OCI-M1 (cell line): ENCODE measurements at places on chromosomes 3 and 15.

DNA sequence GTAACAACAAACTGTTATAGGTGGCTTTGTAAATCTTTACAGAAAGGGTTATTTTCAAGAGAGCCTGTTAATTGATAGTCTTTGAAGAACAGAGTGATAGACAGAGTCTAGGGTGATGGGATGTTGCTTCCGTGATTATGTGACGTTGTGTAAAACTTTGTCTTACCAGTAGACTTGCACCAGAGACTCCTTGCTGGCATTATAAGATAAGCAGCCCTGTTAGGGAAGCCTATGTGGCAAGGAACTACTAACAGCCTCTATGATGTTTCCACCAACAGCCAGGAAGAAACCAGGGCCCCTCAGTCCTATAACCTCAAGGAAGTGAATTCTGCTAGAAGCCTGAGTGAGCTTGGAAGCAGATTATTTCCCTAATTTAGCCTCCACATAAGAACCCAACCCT is 18.9 kb downstream of the STT3B start:
- DNase-seq, result no peak

- DNase-seq, result peak; percentile 31
These were observed 55.1 kb downstream of the MBNL1 start for GRCh38 chr3:152323834-152324233.

GRCh38 chr3:41131224-41131623 is 68.1 kb upstream of the CTNNB1 start:
- no peak for DNase-seq

- DNase-seq, result no peak
These were observed 3.9 kb downstream of the ZDHHC19 start for GRCh38 chr3:196207159-196207832.

DNA sequence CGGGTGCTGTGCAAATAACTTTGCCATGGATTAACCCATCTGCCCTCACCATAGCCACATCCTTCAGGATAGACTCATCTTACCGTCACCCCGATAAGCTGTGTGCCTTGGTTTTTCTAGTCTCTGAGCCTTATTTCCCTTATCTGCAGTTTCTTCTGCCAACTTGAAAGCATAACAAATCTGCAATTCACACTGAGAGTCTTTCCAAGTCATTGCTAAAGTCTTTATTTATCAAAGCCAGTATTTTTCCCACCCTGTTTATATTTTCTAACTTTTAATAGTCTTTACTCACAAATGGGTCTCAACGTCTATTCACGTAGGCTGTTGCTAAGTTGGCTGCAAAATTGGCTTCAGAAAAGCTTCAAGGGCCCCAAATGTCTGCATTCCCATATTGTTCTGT is 61.6 kb upstream of the SUCLG2 start:
- no peak for DNase-seq

- DNase-seq, result peak; percentile 2
These were observed 172.4 kb upstream of the IQSEC1 start for GRCh38 chr3:13245615-13245978.

DNA sequence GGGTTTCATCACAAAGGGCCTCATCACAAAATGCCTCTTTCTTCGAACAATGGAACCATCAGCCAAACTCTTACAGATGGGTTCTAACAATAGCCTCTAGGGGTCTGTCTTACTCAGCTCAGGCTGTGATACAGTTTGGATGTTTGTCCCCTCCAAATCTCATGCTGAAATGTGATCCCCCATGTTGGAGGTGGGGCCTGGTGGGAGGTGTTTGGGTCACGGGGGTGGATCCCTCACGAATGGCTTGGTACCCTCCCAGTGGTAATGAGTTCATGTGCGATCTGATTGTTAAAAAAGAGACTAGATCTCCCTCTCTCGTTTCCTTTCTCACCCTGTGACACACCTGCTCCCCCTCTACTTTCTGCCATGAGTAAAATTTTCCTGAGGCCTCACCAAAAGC is 47.9 kb upstream of the LIPC start:
- DNase-seq, result peak; percentile 12
